ENCODE measurements at places on chromosomes 12 and 14.

DNA sequence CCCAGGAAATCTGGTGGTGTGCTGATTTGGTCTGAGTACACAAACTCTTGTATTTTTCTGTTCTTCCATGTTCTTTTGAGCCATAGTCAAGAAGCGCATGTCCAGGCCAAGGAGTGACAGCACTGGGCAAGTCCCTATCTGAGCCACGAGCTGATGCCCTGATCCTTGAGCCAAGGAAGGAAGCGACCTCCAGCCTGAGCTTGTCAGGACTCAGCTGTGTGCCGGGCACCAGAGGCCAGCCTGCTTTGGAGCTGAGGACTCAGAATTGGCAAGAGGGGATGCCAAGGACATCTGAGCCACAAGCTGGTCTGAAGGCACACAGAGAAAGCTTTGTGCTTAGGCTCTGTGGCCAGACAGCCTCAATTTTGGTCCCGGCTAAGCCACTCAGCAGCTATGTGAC is 52.6 kb downstream of the GALNT16 start:
- no peak for DNase-seq

DNA sequence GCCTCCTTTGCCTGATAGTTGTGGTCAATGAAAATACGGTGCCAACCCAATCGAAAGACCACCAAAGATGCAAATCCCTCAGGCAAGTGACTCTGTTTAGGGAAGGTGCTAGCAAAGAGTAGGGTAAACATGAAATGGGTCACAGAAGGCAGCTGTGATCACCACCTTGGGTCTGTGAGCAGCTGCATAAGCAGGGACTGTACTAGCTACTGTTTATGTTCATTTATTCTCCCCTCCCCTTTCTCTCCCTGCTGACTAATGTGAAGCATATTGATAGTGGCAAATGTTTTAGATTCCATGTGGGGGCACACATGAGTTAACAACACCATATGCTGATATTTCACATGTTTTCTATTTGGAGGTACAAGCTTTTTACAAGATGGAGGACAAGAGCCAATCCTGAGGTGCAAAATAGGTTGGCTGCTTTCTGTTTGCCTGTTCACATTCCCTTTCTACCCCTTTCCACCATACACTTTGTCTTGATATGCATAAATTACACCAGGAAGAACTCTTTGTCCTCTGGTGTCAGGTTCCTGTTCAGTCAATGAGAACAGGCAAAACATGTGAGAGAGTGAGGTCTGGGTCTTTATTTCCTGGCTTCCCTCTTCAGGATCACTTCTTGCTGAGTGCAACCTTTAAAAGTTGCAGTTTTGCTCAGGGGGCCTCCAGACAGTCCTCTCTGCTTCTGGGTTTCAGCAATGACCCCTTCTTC is 71.1 kb downstream of the AVPR1A start:
- DNase-seq: no peak

GRCh38 chr14:65206448-65207096 is 104.3 kb upstream of the MAX start:
- DNase-seq: no peak

DNA sequence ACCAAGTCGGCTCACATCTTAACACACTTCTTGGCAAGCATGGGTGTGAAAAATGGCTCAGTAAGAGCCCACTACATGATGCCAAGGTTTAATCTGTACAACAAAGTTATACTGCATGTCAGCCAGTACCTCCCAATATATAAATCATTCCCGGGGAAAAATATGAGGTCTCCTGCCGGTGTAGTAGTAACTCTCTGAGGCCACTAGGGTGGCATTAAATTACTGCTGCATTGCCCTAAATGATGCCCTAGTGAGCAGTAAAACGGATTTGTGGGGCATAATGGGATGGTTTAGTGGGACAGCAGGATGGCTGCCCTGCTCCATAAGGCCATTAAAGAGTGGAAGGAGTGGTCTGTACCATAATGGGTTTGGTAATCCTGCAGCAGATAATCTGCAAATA is 267.7 kb downstream of the MED13L start:
- DNase-seq: no peak

DNA sequence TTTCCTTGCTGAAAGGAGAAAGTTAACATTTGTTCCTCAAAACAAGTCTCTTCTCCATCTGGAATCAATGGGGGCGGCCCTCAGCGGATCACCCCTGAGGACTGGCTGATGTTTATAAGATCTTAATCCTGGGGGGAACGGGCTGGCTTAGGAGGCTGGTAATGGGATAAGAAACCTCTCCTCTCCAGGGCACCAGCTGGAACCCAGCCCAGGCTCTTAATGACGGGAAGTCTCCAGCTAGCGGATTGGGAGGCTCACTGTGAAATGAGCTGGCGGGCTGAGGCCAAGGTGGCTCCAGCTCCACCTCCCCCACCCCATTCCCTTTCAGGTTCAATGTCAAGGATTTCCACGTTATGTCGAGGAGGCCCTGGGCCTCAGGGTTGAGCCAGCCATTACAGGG is 1133.0 kb downstream of the VRK1 start:
- DNase-seq: no peak

GRCh38 chr12:85461127-85461526 is 181.1 kb downstream of the ALX1 start:
- no peak for DNase-seq

DNA sequence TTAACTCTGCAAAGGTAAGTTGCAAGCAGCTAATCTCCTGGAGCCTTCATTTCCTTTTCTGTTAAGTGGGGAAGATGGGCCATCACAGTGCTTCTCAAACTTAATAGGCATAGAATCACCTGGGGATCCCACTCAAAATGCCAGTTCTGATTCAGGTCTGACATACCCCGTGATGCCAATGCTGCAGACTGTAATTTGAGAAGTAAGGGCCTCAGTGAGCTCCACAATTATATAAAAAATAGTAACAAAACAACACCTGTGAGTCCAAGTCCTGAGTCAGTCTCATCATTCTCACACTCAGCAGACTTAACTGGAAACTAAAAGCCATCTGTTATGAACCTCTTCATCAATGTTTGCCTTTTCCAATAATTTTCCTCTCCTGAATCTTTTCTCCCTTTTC is 10.8 kb upstream of the PSMA6 start:
- no peak for DNase-seq

DNA sequence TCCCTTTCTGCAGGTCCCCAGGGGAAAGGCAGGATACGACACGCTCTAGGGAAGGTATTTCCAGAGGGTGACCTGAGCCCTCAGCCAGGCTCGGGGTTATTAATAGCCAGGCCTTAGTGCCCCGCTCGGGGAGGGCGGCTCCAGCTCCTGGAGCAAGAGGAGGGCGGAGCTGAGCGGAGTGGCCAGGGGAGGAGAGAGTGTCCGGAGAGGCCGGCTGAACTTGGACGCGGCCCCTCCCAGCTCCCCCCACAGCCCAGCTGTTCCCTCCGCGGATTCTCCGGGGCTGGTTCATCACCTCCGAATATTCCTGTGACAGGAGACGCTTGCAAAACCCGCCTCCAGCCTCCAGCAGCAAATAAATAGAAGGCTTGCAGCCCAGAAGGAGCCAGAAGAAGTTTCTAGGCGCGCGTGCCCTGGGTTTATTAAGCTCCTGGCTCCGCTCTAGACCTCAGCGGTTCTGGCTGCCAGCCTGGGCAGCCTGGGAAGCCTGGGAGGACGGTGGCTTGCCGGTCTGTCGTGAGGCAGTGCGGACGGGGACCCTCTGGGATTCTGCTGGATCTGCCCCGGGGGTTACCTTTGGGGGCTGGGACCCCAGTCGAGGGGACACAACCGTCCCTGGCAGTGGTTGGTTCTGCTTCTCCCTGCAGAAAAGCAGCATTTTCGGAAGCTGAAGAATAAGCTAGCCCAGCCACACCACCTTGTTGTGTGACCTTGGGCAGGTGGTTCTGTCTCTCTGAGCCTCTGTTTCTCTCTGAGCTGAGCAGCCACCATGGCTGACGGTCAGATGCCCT is at the start of gene HSPB8:
Gene HSPB8 (plus strand): TSS at position 388 of the 791 bp plus-strand sequence. CDS start 382 bp downstream, at position 770.
- no peak for DNase-seq

DNA sequence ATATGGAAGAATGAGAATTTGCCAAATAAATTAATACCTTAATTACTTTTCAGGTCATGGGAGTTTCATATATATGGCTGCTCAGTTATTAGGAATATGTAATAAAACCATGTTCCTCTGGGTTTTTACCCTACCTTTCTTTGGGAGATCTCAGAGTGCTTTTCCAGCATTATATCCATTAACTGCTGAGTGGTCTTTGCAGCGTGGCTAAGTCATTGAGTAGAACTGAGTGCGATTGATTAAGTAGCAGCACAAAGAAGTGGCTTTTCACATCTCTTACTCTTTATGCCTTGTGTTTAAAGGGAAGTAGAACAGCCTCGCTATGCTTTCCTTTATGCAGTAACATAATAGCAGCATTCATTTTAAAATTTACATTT is 340.1 kb downstream of the SNAPC1 start:
- no peak for DNase-seq

Measured in activated naive CD4-positive, alpha-beta T cell treated with anti-CD3 and anti-CD28 coated beads, Interleukin-2, amount 50 U/mL, for 16 hours (primary cell).